Lower lobe of right lung (tissue), 2 donors: ENCODE measurements at places on chromosomes 12 and 14. TPM values are rescaled to one million over a fixed set of nuclear protein-coding genes. Genes with fewer than 3 reads are reported as not detected.

Gene B4GALNT1
- total RNA-seq, result 0.89 TPM

Gene ANGEL1
- total RNA-seq, result 28.9 TPM

GRCh38 chr12:64618953-64619590, 8.8 kb downstream of the RASSF3 start:
- no peak overlapping the region for H3K27ac ChIP-seq
- no peaks in the 10 kb centered on the region for H3K27me3 ChIP-seq
- peaks cover 8% of the 10 kb centered on the region for H3K36me3 ChIP-seq
- H3K4me3 ChIP-seq, result no peak overlapping the region

DNA sequence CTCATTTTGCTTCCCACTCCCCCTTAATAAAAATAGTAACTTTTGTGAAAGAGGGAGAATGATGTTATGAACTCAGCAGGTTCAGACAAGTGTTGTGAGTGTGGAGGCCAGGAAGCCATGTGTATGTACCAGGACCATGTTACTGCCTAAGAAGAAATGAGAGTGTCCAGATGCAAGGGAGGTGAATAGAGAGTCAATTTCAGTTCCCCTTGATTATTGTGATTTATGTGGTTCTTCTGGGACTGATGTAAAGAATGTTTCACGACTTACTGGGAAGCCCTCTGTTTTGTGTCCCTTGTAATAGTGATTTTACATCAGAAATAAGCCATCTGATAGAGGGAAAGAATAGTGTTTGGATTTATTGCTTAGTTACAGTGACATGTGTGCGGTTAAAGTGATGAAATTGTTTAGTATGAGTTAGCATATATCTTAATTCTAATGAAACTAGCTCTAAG, 32.5 kb downstream of the FBXO34 start:
- H3K36me3 ChIP-seq, result no peaks in the 10 kb centered on the region
- DNase-seq, result no peak
- no peak overlapping the region for H3K4me3 ChIP-seq
- peak overlapping the region; percentile 0 for H3K27ac ChIP-seq
- no peaks in the 10 kb centered on the region for H3K27me3 ChIP-seq

- no peak for DNase-seq
- H3K27me3 ChIP-seq, result no peaks in the 10 kb centered on the region
- H3K27ac ChIP-seq, result no peak overlapping the region
- no peak overlapping the region for H3K4me3 ChIP-seq
- no peaks in the 10 kb centered on the region for H3K4me1 ChIP-seq
Observed at GRCh38 chr14:101043891-101044290, 140.4 kb upstream of the RTL1 start.

- peaks cover 32% of the 10 kb centered on the region for H3K36me3 ChIP-seq
- no peaks in the 10 kb centered on the region for H3K27me3 ChIP-seq
- no peak for DNase-seq
Observed at GRCh38 chr14:49622022-49622607, 1.5 kb downstream of the MGAT2 start.

GRCh38 chr14:90647473-90648005, 168.7 kb downstream of the TTC7B start:
- no peak for DNase-seq
- no peaks in the 10 kb centered on the region for H3K27me3 ChIP-seq
- H3K4me1 ChIP-seq, result peaks cover 34% of the 10 kb centered on the region
- peak overlapping the region; percentile 3 for H3K27ac ChIP-seq
- H3K4me3 ChIP-seq, result no peak overlapping the region

DNA sequence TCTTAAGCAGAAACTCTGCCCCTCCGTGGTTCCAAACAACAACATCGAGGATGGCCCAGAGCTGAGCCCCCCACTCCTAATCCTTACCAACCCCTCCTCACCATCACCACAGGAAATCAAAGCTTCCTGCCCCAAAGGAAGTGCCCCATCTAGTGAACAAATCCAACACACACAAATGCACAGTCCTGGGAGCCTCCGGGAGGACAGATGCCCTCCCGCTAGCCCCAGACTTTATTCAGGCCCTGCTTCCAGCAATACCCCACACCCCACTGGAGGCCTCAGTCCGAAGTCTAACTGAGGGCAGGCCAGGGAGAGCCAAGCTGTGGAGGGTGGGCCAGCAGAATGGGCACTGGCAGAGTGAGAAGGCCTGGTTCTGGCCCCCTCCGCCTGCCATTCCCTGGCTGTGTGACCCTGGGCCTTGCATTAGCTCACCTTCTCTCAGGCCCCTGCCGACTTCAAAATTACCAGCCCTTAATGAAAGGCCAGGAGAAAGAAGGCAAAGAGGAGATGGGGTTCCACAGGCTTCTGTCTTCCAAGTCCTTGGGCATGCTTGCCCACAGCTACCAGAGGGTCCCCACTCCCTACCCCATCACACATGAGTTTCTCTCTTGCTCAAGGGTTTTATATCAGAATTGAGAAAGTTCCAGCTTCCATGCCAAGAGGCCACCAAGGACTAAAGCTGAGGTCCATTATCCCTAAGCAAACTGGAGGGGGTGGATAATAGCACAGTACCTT, 2.3 kb downstream of the HDAC7 start:
- no peak for DNase-seq
- H3K27ac ChIP-seq, result peak overlapping the region; percentile 97
- no peaks in the 10 kb centered on the region for H3K27me3 ChIP-seq

DNA sequence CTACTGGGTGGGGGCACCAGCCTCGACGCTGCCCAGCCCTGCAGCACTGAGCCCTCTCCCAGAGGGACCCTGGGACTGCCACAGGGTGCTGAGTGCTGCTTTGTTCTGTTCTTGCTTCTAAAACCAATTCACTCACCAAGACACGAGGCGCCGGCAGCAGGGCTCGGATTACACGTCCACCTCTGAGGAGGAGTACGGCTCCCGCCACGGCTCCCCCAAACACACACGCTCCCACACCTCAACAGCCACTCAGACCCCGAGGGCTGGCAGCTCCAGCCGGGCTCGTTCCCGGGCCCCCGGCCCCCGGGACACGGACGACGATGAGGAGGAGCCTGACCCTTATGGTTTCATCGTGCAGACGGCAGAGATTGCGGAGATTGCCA, 24.3 kb downstream of the CEP170B start:
- H3K27me3 ChIP-seq, result no peaks in the 10 kb centered on the region
- H3K36me3 ChIP-seq, result peaks cover 38% of the 10 kb centered on the region
- peaks cover under 1% of the 10 kb centered on the region for H3K4me1 ChIP-seq
- H3K4me3 ChIP-seq, result no peak overlapping the region

DNA sequence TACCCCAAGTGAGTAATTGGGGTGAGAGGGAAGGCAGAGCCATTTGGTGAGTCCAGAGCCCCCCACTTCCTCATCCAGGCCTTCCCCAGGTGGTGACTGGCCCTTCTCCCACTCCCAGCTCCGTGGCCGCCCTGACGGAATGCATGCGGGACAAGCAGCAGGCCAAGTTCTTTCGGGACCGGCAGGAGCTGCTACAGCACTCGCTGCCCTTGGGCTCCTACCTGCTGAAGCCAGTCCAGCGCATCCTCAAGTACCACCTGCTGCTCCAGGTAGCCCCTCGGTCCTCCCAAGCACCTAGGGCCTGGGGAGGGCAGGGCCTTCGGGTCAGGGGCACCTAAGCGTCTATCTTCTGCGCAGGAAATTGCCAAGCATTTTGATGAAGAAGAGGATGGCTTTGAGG, 26.5 kb downstream of the PLEKHG3 start:
- H3K27me3 ChIP-seq, result no peaks in the 10 kb centered on the region
- no peak for DNase-seq

- DNase-seq, result no peak
- H3K36me3 ChIP-seq, result peaks cover 10% of the 10 kb centered on the region
- H3K27ac ChIP-seq, result no peak overlapping the region
Observed at GRCh38 chr14:100470523-100470897, 116.7 kb downstream of the BEGAIN start.
